ENCODE measurements at places on chromosomes 1 and 21. TPM values are rescaled to one million over a fixed set of nuclear protein-coding genes. Genes with fewer than 3 reads are reported as not detected.

The C4BPA gene
- total RNA-seq = not detected

The MROH9 gene
- not detected for total RNA-seq

DNA sequence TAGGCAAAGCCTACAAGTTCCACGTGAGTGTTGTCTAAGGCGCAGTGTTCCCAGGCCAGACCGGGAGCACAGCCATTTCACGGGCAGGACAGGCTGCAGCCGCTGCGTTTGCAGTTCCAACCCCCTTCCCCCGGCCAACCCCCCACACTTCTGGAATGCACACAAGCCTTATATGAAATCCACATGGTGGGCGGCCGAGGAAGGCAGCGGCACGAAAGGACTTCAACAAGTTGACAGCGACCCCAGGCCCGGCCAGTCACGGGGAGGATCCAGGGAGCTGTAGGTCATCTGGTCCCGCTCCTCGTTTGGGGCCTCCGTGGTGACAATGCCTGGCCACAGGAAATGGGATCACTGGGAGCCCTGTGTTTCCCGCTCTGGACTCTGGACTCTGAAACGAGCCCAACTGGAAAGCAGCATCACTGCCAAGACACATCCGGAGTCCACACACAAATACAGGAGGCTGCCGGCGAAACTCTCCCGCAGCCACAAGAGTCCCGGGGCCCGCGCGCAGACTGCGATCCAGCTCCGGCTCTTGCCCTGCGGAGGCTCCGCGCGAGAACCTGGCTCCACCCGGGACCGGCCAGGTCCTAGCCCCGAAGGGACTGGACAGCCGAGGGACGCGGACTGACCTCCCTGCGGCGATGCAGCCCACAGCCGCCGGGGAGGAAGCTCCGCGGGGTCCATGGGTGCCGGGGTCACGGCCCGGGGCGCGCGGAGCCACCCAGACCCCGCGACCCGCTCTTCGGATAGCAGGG, 794 bp downstream of the NID1 start:
- peaks cover 16% of the 10 kb centered on the region for H3K27me3 ChIP-seq
- H3K36me3 ChIP-seq = no peaks in the 10 kb centered on the region
- no peak overlapping the region for H3K27ac ChIP-seq
- peaks cover 4% of the 10 kb centered on the region for H3K4me1 ChIP-seq
- peak; percentile 61 for DNase-seq
- peak overlapping the region; percentile 76 for H3K4me3 ChIP-seq

- no peaks in the 10 kb centered on the region for H3K36me3 ChIP-seq
- DNase-seq = no peak
- no peak overlapping the region for H3K27ac ChIP-seq
- H3K4me3 ChIP-seq = no peak overlapping the region
Measured at GRCh38 chr1:42480921-42481320, 17.8 kb downstream of the CCDC30 start.

- DNase-seq = no peak
- H3K4me3 ChIP-seq = peak overlapping the region; percentile 59
- H3K27me3 ChIP-seq = peaks cover 38% of the 10 kb centered on the region
- H3K4me1 ChIP-seq = peaks cover 10% of the 10 kb centered on the region
- no peaks in the 10 kb centered on the region for H3K36me3 ChIP-seq
Measured at GRCh38 chr1:52633291-52633754, 355 bp downstream of the SHISAL2A start.
